ENCODE measurements at places on chromosomes 1 and 21.
A peak's percentile ranks its signal among the peaks of the same experiment; 100 is the strongest.

- DNase-seq = no peak
Measured at GRCh38 chr1:84402060-84402459, 3.8 kb downstream of the DNASE2B start.

GRCh38 chr1:70372426-70372825 is 17.9 kb upstream of the ANKRD13C start:
- no peak for DNase-seq

GRCh38 chr1:78831731-78832360 is 174.7 kb downstream of the ADGRL4 start:
- no peak for DNase-seq

GRCh38 chr1:201781437-201781836 is 47.5 kb upstream of the IPO9 start:
- no peak for DNase-seq

DNA sequence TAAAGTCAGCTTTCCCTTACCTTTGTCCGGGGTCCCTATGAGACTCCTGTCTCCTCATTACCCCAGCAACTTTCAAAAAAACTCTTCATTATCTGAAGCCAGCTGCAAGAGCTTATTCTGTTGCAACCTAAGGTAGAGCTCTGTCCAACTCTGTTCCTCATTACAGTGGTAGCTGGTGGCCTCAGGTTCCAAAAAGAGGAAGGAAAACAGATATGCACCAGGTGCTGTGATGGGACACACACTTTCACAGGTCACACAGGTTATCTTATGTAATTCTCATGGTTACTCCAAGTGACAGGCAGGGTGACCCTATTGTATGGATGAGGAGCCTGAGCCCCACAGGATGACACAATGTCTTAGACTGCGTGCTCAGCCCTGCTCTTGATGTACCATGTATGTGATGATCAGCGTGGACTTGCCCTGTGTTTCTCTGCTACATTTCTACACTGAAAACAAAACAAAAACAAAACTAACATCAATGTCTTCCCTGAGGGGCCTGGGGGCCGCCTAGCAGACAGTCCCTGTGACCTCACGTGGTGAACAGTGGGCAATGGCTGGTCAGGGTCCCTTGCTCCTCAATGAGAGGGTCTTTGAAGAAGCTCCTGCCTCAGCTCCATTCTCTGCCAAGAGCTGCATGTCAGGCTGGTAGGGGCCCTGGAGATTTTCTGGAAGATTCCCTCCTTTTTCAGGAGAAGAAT is 9.7 kb upstream of the TENT5C start:
- DNase-seq = no peak

DNA sequence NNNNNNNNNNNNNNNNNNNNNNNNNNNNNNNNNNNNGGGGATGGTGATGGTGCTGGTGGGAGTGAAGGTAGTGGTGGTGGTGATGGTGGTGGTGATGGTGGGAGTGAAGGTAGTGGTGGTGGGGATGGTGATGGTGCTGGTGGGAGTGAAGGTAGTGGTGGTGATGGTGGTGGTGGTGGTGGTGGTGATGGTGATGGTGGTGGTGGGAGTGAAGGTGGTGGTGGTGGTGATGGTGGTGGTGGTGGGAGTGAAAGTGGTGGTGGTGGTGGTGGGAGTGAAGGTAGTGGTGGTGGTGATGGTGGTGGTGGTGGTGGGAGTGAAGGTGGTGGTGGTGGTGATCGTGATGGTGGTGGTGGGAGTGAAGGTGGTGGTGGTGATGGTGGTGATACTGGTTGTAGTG is 93.6 kb downstream of the CRYAA start:
- DNase-seq = no peak

DNA sequence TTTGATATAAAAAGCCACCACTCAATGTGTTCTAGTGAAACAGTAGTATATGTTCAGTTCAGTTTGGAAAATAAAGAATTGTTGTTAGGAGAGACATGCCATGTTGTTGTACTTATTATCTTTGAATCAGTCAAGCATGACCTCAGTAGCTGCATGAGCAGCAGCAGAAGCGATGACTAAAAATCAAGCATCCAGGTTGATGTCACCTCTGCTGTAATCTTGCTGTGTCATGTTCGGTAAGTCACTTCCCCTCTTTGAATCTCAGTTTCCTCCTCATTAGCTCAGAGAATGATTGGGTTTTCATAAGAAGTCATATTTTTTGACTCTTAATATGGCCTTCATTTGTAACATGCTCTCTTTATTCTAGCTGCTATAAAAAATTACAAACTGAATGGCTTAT is 428.4 kb upstream of the B3GALT2 start:
- DNase-seq = no peak

DNA sequence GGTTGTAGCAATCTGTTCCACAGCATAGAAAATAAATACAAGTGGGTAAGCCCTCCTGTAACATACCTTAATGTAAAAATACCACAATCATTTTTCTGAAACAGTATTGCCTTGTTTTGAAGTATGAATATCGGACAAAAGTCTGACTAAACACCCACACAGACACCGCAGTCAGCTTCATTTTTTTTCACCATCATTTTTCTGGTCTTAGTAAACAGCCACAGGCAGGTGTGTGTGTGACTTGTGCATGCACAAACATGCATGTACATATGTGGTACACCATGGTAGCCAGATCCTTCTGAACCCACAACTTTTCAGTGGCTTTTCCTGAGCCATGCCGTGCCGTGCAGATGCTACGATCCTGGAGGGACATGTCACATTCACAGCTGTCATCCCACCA is 261.7 kb downstream of the PCP4 start:
- no peak for DNase-seq

- DNase-seq = no peak
Measured at GRCh38 chr1:161710560-161710959, 3.5 kb downstream of the FCRLA start.

- DNase-seq = no peak
Measured at GRCh38 chr1:230173187-230173975, 106.3 kb downstream of the GALNT2 start.

- no peak for DNase-seq
Measured at GRCh38 chr1:63864224-63864641, 90.4 kb downstream of the ROR1 start.

GRCh38 chr1:30329263-30329753 is 394.1 kb downstream of the MATN1 start:
- DNase-seq = no peak

DNA sequence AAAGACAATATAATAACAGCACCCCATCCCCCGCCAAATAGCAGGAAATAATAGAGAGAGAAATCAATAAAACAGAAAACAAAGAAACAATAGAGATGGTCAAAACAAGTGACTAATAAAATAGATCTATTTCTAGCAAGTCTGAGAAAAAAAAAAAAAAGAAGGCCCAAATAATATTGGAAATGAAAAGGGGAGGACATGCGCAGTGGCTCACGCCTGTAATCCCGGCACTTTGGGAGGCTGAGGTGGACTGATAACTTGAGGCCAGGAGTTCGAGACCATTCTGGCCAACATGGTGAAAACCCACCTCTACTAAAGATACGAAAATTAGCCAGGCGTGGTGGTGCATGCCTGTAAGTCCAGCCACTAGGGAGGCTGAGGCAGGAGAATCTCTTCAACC is 18.5 kb upstream of the HCRTR1 start:
- no peak for DNase-seq

DNA sequence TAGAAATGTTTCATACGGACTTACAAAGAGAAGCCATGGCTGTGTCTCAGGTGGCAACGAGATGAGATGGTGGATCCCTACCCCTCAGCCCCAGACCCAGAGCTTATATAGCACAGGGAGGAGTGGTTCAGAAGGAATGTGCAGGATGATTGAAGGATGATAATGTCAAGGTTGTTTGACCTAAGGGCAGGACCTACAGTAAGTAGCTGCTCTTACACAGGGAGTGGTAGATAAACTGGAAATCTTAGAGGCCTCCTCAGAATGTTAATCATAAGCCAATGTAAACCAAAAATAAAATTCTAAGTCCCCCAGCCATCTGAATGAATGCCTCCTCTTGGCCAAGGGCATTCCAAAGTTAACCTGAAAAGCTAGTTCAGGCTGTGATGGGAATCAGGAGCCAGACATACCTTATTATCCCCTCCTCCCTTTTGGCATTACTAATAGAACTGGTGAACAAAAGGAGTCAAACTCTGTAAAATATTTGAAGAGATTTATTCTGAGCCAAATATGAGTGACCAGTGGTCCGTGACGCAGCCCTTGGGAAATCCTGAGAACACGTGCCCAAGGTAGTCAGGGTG is 45.8 kb upstream of the PDE9A start:
- DNase-seq = no peak

- no peak for DNase-seq
Measured at GRCh38 chr1:97084546-97084945, 363.0 kb downstream of the PTBP2 start.

DNA sequence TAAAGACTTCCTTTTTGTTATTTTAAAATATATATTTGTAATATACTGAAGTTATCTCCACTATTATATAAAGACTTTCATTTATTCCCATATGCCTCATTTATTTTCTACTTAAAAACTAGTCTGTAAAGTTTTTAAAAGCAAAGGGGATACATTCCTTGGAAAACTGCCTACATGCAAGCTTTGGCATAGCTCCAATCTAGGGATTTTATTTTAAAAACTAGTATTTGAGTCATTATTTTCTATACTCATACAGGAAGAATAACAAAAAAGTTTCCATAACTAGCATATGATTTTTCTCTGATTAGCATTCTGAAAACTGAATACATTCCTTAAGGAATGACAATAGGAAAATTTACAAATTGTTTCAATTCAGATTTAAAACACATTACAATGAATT is 88.9 kb downstream of the COL24A1 start:
- no peak for DNase-seq

GRCh38 chr1:46533179-46533864 is 18.1 kb downstream of the KNCN start:
- peak; percentile 61 for DNase-seq

DNA sequence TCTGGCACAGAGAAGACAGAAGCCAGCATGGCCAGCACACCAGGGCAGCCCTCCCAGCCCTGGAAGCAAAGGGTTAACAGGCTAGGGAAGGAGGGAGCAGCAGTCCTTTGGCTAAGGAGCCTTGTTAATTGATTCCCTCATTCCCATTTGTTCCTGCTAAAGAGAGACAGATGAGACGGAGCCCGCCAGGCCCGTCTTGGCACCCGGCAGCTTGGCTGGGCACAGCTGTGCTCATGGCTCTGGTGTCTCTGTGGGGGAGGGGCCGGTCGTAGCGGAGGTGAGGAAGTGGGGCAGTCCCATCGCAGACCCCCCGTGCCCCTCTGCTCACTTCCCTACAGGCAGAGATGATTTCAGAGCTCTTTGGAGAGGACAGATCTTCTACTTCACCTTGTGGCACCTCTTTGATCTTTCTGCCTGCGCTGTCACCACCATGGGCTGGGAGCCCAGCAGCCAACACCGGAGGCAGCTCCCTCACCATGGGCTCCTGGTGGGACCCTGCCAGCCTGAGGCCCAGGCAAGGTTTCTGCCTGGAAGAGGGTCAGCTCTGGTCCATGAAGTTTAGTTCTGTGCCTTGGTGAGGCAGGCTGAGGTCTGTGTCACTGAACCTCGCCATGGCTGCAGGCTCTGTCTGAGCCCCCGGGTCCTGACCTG is 38.0 kb downstream of the FOXO6 start:
- DNase-seq = no peak

DNA sequence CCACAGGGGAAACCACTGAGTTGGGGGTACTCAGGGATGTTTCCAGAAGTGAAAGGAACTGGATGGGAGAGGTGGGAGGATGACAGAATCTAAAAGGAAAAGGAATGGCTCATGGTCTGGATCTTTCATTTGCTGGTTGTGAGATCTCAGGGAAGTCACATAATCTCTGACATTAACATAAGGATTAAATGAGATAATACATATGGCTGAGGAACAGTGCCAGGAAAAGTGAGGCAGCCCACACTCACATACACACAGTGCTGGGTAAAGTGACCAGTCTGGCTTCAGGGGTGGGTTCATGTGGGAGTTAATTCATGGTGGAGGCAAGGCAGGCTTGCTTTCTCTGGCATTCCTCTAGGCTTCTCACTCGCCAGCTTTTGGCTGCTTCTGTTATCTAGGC is 3.9 kb upstream of the PTCH2 start:
- DNase-seq = no peak

GRCh38 chr1:36703526-36704208 is 221.0 kb upstream of the CSF3R start:
- DNase-seq = peak; percentile 87

- no peak for DNase-seq
Measured at GRCh38 chr1:1597275-1597930, 2.5 kb downstream of the FNDC10 start.

GRCh38 chr1:112462953-112463279 is 45.8 kb upstream of the WNT2B start:
- no peak for DNase-seq

- no peak for DNase-seq
Measured at GRCh38 chr1:223244366-223245103, 101.5 kb upstream of the TLR5 start.

GRCh38 chr1:153389401-153389800 is 1.5 kb downstream of the S100A8 start:
- DNase-seq = no peak

- no peak for DNase-seq
Measured at GRCh38 chr1:108357802-108358201, 92.3 kb upstream of the NBPF6 start.

DNA sequence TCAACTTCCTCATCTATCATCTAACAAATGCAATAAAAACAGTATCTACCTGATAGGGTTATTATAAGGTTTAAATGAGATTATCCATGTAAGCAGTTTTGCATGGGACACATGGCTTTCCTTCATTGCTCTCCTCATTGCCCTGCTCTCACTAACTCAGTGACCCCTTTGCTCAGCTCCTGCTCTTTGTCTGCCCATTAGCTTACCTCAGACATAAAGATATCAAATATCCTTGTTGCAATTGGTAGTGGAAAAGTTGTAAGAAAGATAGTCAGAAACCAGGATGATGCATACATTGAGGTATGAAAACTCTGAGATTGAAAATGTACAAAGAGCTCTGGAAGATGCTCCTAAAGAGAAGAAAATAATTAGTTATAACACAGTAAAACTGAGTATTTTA is 89.8 kb downstream of the EVI5 start:
- DNase-seq = no peak

DNA sequence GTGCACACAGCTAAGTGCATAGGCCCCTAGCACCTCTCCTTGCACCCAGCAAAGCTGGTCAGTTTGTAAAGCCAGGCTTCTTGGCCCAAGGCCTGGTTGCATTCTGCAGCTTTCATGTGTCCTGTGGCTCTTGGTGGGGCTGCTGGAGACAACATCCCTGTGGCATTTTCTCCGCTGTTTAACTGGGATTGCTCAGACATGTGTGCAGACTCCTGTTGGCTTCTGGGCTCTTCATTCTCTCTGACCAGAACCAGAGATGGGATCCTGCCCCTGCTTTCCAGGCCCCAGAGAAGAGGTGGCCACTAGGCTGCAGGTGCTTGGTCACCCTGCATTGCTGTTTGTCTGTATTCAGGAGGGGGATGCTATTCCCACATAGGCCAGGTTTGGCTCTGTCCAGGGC is 50.8 kb downstream of the FAM78B start:
- no peak for DNase-seq

All from mesothelial cell of epicardium (in vitro differentiated cells).